ENCODE measurements at places on chromosomes 7 and 10.
A peak's percentile ranks its signal among the peaks of the same experiment; 100 is the strongest.

DNA sequence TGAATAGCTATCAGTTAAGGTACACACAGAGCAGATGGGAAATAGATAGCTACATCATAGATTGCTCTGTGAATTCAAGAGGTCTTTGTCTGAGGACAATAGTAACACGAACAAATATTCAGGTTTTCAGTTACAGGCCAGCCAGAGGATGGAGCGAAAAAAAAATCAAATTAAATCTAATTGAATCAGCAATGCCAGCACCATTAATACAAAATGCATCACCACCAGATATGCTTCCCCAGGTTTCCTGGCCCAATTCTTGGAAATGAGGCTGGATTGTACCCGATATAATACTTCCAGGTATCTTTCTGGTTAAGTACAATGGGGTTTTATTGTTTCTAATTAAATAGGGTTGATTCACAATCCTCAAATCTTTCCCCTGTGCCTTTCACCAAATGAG lies 975.8 kb upstream of the AUTS2 start:
- peak; percentile 16 for DNase-seq

DNA sequence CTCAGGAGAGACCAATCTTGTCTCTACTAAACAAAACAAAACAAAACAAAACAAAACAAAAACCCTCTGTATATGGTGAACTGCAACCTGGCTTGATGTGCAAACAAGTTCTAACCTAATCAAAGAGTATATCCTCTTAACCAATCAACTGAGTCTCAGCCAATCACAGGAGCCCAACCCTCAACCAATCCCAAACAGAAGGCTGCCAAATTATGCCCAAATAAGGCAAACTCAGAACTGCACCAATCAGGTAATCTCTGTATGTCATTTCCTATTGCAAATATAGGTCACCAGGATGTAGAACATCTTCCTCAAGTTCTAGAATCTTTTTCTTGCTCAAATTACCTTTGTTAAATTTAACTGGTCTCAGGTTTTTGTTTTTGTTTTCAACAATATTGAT lies 5.2 kb downstream of the FAM133B start:
- no peak for DNase-seq

- no peak for DNase-seq
These were observed 219.8 kb downstream of the DNAJB6 start for GRCh38 chr7:157556642-157556944.

DNA sequence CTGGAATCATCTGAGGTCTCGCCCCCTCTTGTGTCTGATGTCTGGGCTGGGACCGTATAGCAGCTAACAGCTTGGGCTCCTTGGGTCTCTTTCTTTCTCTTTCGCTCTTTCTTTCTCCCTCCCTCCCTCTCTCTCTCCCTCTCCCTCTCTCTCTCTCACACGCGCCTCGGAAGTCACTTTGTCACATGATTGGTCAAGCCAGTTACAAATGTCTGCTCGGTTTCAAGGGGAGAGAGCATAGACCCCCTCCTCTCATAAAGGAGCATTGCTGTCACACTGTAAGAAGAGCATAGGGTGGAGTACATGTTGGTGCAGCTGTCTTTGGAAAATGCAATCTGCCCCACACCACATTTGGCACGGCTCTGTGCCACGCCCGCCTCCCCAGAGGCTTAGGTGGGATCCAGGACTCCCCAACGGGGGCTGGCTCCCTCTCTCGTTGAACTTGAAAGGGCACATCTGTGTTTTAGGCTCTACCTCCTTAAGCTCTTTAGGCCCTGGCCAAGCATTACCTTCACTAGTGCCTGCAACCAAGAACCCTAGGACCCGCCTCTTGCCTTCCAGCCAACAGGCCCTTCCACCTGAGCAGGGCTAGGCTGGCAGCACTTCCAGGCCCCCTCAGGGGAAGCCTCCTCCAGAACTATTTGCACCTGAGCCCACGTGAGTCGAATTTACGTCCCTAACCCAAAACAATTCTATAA lies 61.9 kb upstream of the CACUL1 start:
- no peak for DNase-seq

DNA sequence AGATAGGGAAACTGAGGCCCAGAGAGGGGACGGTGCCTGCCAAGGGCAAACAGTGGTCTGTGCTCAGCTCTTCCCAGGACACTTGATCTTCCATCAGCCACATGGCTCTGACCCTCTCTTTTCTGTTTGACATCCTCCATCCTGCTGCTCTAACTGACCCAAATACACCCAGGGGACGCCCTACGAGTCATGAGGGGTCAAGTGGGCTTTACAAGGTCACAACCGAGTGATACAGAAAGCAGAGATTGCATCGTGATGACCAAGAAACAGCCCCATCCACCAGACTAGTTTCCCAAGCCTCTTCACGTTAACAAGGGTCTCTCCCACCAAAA lies 131.2 kb upstream of the UNC5B start:
- DNase-seq, result no peak

DNA sequence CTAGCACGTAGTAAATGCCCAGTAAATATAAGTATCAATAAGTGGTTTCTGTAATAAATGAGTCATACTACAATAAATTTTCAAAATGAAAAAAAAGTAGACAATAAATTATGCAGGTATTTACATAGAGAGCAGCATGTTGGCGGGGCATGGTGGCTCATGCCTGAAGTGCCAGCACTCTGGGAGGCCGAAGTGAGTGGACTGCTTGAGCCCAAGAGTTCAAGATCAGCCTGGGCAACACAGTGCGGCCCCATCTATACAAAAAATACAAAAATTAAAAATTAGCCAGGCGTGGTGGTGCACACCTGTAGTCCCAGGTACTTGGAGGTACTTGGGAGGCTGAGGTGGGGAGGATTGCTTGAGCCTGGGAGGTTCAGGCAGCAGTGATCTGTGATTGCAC lies 509.3 kb upstream of the KLF6 start:
- no peak for DNase-seq

DNA sequence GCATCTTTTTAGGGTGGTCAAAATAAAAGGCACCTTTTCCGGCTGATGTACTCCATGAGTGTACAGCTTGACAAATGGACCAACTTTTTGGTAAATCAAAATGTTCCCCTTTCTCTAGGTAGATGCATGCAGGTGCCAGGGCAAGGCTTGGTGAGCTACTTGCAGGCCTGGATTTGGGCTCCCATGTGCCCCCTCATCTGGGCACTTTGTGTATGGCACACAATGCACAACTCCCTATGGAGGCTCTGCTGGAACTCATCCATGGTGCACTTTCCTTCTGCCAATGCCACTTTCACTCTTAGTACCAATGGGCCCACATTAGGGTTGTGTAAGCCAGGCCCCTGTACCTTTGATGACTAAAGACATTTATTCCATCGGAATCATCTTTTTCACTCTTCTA lies 300.8 kb downstream of the SDHAF3 start:
- no peak for DNase-seq

DNA sequence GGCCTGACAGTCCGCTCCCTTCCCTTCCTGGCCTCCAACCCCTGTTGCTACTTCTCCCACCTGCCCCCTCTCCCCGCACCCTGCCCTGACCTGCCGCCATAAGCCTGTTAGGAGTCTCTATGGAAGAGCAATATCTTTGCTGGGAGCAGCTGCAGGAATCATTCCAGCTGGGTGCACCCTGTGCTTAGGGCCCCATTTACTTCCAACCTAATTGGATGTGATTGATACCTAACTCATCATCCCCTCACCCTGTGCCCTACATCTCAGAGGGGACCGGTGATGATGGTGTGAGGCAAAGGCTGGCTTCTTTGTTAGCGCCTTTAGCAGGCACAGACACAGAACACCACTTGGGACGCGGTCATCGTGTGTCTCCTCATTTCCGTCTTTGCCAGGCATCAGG lies 80.0 kb upstream of the FAM180A start:
- no peak for DNase-seq

DNA sequence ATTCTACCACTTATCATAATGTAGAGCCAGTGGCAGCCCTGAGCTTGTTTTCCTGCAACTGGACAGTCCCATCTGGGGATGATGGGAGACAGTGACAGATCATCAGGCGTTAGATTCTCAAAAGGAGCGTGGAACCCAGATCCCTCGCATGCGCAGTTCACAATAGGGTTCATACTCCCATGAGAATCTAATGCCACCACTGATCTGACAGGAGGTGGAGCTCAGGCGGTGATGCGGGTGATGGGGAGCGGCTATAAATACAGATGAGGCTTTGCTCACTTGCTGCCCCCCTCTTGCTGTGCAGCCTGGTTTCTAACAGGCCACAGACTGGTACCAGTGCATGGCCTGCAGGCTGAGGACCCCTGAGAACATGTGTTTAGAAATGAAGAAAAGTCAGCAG lies 260.1 kb downstream of the CAMK1D start:
- no peak for DNase-seq

- DNase-seq, result no peak
These were observed 601.1 kb upstream of the FOXK1 start for GRCh38 chr7:4080954-4081353.

- DNase-seq, result no peak
These were observed 181.4 kb downstream of the JCAD start for GRCh38 chr10:29877793-29878491.

DNA sequence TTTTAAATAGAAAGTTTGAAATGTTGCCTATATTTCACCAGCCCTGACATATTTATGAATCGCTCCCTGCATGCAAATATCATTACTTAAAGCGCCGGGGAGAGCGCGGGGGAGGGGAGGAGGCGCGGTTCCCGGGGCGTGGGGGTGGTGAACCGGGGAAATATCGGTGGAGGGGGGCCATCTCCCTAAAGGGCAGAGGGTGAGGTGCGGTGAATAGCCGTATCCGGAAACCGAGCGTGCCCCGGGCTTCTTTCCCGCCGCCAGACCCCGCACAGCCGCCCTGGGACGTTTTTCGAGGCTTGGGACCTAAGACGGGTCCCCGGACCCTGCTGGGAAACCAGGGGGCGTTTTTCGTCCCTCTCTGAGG lies 6.9 kb upstream of the ZNF503 start:
- DNase-seq, result no peak

DNA sequence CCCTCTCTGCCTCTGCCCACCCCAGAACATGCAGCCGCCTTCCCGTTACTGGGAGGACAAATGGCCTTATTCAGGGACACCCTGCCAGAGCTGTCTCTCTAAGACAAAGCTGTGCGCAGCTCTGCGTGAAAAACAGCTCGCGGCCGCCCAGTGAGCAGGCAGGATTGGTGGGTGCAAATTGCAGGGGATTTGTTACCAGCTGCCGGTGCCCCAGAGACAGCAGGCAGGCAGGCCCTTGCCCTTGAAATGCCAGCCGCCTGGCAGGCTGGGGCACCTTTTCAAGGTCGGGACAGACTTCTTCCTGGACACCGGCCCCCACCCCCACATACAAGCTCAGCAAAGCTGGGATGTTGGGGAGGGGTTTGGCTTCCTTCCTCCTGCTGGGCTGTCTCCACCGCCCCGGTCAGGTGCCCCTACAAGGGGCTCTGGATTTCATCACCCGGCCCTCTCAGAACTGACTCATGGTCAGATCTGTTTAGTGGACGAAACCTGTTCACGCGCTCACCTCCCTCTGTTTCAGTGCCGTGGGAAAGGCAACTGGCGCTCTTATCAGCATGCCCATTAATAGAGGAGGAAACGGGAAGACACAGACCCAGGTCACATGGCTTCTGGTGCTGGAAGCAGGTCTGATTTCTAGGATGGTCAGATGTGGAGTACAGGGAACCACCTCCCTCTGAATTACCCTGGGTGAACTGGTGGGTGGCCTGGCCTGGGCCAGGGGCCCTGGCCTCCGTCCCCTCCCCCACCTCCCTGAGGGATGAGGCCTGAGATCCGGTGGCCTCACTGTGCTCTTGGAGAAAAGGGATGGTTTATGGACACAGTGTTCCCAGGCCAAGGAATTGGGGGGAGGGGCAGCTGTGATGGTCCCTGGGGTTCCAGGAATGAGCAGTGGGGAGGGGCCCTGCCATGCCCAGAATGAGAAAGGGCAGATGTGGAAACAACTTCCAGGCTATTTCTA lies 123.9 kb upstream of the PPIF start:
- no peak for DNase-seq

GRCh38 chr7:148242294-148242821 lies 348.2 kb upstream of the C7orf33 start:
- no peak for DNase-seq

GRCh38 chr10:128474571-128474970 lies 348.3 kb upstream of the MKI67 start:
- DNase-seq, result no peak

DNA sequence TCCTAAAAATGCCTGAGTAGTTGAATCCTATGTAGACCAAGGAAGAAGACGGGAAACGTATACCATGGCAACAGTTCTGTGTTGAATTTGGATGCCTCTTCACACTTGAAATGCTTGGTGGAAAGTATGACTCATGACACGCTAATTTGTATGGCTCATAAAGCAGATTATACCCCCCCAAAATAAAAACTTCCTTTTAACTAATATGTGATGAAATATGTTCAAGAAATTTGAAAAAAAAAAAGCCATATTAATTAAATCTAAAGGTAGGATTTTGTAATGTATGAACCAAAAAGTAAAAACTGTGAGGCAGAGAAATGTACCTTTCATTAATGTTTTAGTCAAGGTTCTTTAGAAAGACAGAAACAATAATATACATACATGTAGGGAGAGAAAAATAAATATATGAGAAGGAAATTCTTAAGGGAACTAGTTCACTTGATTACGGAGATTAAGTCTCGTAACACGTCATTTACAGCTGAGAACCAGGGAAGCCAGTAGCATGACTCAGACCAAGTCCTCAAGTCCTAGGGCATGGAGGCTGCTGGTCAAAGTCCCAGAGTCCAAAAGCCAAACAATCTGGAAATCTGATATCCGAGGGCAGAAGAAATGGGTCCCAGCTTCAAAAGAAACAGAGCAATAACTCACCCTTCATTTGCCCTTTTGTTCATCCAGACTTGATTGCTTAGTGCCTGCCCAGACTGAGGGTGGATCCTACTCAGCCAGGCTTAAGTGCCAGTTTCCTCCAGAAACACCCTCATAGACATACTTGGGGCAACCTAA lies 485.1 kb downstream of the SEMA3D start:
- DNase-seq, result no peak

GRCh38 chr7:71329030-71329660 lies 197.2 kb downstream of the GALNT17 start:
- no peak for DNase-seq

DNA sequence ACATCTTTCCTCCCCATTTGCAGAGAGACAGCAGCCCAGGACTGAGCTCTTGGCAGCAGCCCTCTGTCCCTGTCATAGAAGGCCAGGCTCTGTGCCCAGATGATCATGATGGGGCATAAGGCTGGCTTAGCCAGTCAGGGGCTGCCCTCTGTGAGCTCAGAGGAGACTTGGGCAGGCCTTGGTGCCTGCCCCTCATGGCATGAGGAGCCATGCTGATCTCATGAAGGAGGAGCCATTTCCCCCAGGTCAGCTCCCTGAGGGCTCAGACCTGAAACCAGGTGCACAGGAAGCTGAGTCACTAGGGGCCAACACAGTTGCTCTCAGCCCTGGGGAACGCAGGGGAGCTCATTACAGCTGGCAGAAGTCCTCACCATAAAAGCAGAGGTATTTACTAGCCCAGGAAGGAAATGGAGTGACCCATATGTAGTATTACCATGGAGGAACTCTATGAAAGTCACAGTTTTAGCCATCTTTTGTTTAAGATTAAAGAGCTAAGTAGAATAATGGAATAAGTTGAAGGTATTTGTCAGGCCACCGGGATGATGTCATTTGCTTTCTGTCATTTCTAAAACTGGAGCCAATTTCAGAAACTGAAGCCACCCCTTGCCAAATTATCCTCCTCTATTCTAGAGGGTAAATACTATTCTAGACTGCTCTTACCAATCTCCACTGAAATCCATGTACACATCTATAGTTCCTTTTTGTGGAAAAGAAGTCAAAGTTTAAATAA lies 362.4 kb upstream of the ZNF32 start:
- DNase-seq, result no peak
